Cortex of kidney (tissue), 1 donor: ENCODE measurements at places on chromosomes 7 and 10.

- DNase-seq, result no peak
These were observed 131.0 kb upstream of the EEPD1 start for GRCh38 chr7:36021917-36022550.

- no peak for DNase-seq
These were observed 135.5 kb downstream of the IQUB start for GRCh38 chr7:123398921-123399320.

DNA sequence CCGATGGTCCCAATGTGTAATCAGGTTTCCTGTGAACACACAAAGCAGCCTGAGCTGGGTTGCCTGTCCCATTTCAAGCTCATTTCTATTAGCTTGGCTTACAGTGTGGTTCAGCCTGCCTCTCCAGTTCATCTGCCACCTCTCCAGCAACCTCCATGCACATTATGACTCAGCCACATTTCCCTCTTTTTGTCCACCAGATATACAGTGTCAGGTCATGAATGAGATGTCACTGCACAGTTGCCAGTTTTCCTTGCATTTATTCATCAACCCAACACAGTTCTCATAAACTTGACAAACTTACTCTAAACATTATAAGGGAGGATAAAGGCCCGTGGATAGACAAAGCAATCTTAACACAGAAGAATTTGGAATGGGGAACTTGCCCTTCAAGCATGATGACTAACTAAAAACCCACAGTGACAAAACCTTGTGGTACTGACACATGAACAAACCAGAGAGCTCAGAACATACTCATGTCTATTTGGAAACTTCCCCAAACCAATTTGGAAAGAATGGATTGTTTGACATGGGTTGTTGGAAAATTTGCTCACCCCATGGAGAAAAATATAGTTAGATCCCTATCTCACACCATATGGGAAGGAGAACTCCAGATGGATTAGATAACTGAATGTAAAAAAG is 2.5 kb upstream of the CFAP58 start:
- no peak for DNase-seq

DNA sequence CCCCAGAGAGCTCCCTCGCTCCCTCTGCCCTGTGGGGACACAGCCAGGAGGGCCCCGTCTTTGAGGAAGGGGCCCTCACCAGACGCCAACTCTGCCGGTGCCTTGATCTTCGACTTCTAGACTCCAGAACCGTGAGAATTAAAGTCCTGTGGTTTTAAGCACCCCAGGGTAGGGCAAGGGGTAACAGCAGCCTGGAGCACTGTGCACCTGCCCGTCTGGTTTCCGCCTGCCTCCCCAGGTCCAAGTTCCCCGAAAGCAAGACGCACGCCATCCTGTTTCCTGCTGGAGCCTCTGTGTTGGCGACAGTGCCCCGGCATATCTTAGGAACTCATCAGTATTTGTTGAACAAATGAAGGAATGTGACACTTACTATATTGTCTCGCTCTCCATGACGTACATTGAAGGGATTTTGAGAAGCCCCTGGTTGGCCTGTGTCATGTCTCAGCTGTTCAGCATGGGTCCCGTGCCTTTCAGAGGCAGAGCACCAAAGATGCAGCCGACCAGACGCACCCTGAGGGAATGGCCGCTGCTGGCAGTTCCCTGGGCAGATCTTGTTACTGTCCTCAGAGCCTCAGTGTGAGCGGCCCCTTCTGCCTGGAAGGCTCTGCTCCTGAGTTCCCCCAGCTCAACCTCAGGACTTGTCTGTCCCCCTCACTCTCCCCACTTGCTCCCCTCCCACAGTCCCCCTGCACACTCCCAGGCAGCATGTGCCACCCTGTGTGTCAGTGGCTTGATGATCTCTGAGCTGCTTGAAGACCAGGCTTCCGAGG is 226.2 kb downstream of the TCERG1L start:
- no peak for DNase-seq

DNA sequence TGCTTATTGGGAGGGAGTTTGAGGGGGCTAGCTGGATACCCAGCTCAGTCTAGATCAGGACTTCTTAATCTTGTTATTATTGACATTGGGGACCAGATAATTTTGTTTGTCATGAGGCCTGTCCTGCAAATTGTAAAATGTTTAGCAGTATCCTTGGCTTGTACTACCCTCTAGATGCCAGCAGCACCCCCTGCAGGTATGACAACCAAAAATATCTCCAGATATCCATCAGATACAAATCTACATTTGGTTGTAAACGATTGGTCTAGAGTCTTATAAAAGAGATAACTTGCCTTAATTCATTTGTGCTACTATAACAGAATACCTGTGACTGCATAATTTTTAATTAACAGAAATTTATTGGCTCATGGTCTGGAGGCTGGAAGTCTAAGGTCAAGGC is 1232.2 kb downstream of the XPNPEP1 start:
- DNase-seq, result no peak

DNA sequence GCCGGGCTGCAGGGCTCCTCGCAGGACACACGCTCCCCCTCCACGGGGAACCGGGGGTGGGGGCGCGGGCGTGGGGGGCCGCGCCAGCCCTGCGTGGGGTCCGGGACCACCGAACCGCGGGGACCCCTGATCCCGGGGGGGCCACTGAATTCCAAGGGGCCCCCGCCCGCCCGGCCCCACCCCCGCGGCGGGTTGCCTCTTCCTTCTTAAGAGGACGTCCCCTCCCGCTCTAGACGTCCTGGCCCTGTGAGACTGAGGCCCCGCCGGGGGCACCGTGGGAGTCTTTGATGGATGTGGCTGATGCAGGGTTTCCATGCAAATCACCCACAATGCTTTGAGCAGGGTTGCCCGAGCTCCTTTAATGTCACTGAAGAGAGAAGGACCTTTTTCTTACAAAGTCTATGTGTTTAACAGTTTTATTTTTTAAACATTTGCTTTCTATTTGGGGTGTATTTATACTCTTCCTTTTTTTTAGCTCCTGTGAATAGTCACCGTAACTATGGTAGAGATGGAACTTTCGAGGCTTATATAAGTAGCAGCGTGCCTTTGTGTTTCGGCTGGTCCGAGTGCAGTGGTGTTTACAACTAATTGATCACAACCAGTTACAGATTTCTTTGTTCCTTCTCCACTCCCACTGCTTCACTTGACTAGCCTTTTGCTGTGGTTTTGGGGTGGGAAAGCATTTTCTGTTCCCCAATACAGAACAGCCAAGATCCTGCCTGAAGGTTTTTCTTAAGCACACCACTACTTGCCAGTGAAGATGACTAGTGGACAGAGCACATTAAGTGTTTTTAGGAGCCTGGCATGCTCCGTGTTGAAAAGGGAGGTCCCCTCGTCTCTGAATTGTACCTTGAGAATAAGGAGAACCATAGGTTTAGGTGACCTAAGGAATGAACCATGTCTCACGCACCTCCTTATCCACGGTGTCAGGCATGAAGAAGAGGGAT is 44.8 kb downstream of the PDIA4 start:
- DNase-seq, result no peak

GRCh38 chr7:47190462-47190861 is 391.4 kb downstream of the TNS3 start:
- DNase-seq, result no peak

DNA sequence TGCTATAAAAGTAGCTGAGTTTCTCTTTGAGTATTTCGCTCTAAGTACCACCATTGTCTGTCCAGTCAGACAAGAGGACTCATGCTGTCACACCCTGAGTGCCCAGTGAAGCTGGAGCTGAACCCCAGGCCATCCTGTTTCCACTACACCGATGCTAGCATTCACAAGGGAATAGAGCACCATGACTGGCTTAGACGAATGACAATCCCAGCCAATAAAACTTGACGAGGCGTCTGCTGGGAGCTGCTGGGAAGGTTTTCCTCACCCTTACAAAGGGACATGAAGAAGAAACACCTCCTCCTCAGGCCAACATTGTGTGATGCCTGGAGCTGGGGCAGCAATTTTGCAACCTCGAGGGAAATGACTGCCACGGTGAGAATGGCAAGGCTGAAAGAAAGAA is 17.5 kb upstream of the SLIT1 start:
- no peak for DNase-seq

- no peak for DNase-seq
These were observed 34.8 kb downstream of the CFAP43 start for GRCh38 chr10:104197364-104197763.
